Fibroblast of skin of right biceps (primary cell): ENCODE measurements at places on chromosomes 2 and 18.

DNA sequence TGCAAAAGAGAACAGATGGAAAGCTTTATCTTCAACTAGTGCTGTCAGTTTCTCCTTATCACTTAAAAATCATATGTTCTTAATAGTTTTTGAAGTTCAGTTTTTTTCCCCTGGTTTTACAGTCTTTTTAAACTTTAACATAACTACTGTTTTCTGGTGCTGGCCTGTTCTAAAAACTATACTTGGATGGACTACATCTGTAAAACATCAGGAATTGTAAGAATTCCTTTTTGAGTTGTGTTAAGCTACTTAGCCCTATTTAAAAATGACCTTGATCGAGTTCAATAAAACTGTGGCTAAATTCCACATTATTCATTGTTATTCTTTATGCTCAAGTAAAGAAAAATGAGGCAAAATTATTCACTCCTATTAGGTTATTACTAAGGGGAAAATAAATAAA lies 397.7 kb downstream of the NUP35 start:
- no peak for DNase-seq

DNA sequence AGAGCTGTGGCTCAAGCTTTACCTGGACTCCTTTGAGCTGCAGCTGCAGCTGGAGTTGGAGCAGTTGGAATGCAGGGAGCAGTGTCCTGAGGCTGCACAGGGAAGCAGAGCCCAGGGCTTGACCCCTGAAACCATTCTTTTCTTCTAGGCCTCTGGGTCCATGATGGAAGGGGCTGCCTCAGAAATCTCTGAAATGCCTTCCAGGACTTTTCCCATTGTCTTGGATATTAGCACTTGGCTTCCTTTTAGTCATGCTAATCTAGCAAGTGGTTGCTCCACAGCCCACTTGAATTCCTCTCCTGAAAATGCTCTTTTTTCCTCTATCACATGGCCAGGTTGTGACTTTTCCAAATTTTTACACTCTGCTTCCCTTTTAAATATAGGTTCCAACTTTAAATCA lies 108.6 kb upstream of the RNF152 start:
- no peak for DNase-seq

DNA sequence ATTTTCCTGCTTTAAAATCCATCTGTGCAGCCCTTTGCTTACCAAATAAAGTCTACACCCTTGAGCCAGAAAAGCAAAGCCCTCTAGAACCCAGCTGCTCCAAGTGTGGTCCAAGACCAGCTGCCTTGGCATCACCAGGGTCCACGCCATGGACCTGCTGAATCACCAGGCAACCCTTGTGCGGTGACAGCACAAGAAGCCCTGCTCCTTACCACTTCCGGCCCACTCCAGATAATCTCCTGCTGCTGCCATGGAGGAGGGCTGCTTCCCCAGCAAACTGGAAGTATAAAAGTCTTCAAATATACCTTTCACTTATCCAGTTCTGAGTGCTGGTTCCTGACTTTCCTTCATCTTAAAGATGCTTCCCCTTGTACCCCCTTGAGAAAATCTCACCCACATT lies 106.0 kb upstream of the PKDCC start:
- no peak for DNase-seq

DNA sequence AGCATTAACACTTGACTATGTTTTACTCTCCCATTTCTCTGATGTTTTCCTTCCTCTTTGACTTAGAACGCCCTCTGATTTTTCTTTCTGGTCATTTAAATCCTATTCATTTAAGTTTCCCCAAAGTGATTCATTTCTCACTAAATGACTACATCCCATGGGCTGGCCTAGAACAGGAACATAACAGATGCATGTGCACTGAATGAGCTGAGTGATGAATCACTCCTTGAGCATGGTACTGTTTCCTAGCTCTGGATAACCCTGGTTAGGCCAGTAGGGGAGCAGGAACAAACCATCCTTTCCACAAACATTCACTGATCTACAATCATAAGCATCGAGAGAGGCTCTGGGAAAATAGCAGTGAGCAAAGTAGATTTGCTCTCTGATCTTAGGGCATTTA lies 221.9 kb upstream of the SETBP1 start:
- DNase-seq = peak; percentile 82

DNA sequence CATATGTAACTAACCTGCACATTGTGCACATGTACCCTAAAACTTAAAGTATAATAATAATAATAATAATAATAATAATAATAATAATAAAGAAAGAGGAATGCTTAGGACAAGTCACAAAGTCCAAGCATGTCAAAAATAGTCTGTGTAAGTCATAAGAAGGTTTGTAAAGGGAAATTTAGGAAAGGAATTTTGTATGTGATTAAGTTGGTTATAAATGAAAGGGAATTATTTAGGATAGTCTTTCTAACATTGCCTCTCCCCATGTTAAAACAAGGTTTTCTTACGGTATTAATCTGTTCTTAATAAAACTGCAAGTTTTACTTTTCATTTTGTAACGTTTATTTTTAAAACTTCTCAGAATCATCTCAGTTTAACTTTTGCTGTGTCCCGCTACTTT lies 62.8 kb downstream of the SESTD1 start:
- DNase-seq = peak; percentile 15

- no peak for DNase-seq
Measured at GRCh38 chr18:49976795-49977560, 163.6 kb upstream of the ACAA2 start.

DNA sequence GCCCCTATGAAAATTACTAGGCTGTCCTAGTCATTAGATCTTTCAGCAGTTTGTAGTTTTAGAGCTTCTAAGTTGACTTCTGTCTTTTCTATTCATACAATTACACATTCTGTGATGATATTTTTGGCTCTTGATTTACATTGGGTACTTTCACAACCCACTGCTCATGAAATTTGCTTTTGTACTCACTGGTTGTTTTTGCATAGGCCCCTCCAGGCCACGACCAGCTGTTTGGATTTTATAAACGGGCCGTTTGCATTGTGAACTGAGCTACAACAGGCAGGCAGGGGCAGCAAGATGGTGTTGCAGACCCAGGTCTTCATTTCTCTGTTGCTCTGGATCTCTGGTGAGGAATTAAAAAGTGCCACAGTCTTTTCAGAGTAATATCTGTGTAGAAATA lies 193.8 kb downstream of the RPIA start:
- DNase-seq = no peak

DNA sequence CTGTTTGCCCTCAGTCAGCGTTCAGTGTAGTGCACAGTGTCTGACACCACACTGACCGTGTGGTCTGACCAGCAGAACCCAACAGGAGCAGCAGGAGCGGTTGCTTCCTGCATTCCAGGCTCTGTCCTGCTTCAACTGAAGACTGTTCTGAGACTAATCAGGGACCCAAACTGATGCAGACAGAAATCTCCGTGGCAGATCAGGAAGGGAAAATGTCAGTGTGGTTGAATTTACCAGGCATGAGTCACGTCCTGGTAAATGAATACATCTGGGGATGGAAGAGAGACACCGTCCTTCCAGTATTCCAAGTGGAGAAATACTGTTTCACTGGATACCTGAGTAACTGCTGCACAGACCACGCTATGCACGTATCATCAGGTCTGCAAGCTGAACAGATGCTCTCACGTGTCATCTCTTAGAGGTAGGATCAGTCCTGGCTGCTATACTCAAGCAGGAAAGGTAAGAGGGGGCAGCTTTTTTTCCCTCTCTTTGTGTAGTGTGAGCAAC lies 223.6 kb upstream of the EPAS1 start:
- peak; percentile 98 for DNase-seq

DNA sequence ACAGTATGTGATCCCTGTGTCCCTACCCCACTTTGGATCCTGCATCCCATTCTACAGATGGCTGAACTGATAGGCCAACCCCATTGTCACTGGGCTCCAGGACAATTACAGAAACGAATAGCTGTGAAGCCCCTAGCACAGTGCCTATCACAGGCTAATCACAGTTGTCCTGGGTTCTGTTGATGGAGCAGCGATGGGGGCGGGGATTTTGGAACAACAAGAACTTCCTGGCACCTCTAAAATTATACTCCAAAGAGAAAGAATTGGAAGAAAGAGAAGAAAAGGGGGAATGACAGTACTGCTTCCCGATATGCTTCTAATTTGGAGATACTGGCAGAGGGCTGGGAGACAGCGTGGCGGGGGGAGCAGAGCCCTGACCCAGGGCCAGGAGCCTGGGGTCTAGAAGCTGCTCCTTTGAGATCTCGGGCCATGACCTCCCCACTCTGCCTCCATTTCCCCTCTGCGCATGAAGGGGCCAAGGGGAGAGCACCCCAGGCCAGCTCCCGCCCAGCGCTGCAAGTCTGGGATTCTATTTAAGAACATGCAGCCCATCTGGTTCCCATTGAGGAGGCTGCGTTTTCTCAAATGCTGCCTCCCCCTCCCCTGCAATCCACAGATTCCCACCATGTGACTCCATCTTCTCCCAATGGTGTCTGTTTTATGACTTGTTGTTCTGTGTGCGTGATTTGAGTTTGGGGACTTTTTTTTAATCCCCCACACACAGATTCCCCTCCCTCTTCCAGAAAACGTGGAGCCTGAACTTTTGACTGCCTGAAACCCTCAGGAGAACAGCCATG lies 202.7 kb downstream of the CYP26B1 start:
- peak; percentile 61 for DNase-seq

- DNase-seq = peak; percentile 95
Measured at GRCh38 chr2:152445791-152446201, 110.8 kb downstream of the FMNL2 start.

DNA sequence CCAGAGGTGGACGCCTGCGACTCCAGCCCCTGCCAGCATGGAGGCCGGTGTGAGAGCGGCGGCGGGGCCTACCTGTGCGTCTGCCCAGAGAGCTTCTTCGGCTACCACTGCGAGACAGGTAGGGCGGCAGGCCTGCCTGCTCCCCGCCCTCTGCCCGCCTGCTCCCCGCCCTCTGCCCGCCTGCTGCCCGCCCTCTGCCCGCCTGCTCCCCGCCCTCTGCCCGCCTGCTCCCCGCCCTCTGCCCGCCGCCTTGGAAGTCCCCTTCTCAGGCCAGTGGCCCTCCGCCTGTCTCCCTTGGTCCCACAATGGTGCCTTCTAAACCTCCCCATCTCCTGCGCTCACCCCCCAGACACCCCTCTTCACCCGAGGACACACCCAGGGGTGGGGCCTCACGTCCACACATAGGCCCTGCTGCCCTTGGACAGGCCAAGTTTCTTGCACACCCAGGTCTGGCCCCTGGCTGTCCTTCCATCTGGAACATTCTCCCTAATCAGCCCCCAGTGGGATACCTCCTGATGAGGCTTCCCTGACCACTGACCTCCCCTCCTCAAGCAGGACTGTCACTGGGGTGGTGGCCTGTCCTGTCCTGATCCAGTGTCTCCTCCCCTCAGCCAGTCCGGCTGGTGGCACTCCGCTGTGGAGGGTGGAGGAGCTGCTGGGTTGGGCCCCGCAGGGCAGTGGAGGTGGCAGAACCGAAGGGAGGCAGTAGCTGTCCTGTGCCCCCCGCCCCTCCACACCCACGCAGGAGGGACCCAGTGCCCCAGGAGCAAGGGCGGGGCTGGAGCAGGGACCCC lies 37.9 kb downstream of the MTERF4 start:
- DNase-seq = no peak

DNA sequence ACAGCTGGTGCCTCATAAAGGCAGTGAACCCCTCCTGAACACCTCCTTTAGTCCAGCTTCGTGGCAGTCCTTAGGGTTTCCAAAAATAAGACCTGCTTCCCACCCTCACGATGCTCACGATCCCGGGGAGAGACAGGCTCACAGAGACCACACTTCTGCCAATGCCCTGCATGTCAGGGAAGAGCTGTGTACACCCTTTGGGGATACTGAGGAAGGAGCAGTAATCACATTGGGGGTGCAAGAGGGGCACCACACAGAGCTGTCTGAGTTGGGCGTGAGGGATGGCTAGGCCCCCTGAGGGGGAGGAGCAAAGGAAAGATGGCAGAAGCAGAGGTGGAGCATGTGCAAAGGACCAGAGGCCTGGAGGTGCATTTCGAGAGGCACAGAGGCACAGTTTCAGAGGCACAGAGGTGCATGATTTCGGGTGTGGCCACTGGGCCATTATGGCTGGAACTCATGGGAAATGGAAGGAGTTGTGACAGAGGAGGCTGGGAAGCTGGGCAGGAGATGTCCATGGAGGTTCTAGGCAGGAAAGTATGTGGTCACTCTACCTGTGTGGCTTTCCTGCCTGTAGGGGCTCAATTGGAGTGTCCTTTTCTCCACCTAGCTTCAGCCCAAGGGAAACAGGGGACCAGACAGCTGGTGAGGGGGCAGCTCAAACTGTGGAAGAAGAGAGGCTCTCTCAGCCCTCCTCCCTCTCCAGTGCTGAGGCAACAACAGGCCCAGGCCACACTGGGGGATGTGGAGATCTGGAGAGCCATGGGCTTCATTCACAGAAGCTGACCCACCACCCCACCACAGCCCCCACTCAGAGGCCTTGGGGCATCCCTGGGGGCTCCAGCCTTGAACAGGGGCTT lies 115.9 kb downstream of the CAPN13 start:
- DNase-seq = no peak

DNA sequence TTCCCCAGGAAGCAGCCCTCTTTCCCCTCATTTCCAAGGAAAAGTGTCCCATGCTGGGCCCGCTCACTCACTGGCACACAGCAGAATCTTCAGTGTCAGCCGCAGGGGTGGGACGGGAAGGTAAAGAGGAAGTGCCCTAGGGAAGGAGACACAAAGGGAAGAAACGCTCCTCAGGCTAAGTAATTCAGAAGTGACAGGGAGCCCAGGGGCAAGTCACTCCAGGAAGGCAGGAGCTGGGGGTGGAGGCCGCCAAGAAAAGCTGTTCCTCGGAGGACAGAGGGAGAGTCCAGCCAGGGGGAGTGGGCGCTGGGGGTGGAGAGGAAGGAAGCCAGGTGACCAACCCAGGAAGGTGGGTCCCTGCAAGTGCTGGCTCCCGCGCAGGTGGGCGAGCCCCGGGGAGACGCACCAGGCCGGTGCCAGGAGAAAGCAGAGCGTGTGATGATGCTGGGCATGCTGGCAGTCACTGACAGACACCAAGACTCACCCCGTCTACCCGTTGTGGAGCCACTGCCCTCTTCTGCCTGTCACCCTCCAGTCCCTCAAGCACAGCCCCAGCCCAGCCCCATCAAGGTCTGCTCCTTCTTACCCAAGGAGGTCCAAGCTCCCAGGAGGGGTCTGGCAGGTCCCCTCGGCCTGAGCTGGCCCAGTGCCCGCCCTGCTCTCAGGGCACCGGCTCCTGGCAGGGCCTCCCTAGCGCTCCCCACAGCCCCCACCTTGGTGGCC lies 21.7 kb downstream of the HDAC4 start:
- no peak for DNase-seq

DNA sequence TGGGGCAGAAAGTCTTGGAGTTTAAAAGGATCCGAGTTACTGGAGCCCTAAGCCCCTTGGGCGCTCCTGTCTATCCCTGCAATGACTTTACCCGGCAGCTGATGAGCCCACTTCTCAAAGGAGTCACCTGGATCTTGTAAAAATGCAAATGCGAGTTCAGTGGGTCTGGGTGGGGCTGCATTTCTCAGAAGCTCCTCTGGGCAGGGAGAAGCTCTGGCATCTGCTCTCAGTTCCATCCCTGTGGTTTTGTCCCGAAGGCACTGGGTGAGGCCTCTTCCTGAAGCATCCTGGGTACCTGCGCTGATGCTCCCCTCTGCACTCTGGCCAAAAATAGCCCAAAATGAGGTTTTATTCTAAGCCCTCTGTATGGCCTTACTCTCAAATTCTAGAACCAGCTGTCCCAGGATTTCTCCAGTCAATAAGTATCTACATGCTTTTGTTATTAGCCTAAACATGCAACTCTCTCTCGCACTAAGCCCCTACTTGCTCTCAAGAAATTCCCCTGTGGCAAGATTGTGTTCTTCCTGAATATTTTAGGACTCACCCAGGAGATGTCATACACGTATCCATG lies 167.8 kb upstream of the APCDD1 start:
- DNase-seq = no peak
